Cardiac muscle cell (in vitro differentiated cells and primary cell): ENCODE measurements at places on chromosomes 7 and 10.

DNA sequence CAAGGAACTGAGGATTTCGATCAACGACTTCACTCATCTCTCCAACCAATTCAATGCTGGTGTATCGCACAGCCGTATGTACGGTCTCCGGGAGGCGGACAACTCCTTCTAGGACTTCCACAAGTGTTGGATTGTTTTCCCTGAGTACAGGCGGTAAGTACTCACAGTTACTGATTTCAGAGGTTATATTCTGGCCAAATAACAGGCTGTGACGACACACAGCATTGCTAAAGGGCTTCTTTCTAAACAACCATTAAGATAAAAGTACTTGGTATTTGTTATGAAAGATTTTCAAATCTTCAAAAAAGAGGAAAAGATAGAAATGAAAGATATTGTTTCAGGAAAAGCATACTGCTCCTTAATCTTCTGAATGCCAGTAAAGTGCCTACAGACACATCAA lies 52.2 kb downstream of the IRF5 start:
- no peak for DNase-seq

- no peak for DNase-seq
Measured at GRCh38 chr10:103663802-103664201, 170.3 kb downstream of the NEURL1 start.

DNA sequence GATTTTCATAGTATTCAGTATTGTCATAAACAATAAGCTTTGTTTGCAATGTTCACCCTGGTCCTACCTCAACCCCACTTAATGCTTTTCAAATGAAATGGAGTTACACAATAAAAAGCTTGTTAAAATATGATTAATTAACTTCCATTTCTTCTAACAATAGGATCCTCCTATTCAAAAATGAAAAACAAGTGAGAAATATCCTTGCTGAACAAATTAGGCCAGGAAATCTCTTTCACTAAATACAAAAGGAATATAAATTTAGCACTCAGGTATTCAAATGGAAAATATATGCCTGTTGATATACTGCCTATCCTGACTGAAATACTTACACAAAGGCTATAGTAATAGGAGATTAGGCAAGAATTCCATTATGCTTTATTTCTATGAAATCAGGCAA lies 323.4 kb upstream of the GRM3 start:
- DNase-seq: no peak

DNA sequence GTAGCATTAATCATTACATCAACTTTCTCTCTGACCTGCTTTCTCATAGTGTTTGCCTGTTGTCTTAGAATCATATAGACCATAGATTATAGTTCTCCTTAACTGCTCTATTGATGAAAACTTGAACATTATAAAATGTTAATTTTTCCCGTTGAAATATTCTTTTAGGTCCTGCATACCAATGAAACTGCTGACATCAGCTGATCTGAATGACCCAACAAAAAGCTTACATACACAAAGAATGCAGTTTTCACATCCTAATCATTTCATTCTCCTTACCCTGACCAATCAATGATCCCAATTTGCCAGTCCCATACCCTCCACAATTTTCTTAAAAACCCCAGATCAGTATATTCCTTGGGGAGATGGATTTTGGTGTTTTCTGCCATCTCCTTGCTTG lies 302.9 kb upstream of the MBL2 start:
- DNase-seq: no peak

DNA sequence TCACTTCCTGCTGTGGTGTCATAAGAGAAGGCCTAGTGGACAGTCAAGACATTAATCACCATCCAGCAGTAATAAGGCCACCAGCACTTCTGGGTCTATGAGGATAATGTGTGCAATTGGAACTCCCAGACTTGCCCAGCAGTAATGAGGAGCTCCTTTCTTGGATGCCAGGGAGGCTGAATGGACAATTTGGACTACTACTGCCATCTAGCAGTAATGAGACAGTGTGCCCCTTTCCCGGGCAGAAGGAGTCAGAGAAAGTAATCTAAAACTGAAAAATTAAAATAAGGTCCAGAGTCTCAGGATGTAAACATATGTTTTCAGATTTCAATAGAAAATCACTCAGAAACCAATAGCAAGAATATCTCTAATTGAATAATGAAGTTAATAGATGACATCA lies 400.4 kb downstream of the CDC14C start:
- DNase-seq: peak; percentile 12

DNA sequence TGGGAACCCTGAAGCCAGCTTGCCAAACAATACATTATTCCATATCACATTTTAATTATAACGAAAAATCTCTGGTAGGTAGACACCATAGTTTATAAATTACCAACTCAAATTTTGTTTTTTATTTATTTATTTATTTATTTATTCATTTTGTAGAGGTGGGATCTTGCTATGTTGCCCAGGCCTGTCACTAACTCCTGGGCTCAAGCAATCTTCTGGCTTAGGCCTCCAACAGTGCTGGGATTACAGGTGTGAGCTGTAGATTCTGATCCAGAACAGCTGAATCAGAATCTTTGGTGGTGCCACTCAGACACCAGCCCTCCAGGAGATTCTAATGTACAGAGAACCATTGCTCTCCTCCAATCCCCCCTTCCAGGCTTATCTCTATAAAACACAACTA lies 1.7 kb downstream of the PON2 start:
- DNase-seq: no peak

GRCh38 chr10:131641231-131641630 lies 259.6 kb upstream of the PPP2R2D start:
- no peak for DNase-seq

DNA sequence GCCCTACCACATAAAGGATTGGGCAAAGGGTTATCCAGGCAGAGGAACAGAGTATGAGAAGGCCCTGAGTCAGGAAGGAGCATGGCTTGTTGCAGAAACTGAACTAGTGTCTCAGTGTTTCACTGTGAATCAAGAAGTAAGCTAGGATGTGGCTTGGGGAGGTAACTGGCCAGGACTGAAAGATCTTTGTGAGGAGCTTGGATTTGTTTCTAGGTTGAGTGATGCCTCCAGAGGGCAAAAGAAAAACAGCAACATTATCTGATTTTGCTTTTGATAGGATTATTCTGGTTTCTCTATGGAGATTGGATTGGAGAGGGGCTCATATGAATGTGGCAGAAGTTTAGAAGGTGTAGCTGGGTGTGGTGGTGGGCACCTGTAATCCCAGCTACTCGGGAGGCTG lies 137.9 kb upstream of the HDAC9 start:
- DNase-seq: peak; percentile 6

- DNase-seq: no peak
Measured at GRCh38 chr10:71077143-71077581, 135.2 kb upstream of the UNC5B start.

DNA sequence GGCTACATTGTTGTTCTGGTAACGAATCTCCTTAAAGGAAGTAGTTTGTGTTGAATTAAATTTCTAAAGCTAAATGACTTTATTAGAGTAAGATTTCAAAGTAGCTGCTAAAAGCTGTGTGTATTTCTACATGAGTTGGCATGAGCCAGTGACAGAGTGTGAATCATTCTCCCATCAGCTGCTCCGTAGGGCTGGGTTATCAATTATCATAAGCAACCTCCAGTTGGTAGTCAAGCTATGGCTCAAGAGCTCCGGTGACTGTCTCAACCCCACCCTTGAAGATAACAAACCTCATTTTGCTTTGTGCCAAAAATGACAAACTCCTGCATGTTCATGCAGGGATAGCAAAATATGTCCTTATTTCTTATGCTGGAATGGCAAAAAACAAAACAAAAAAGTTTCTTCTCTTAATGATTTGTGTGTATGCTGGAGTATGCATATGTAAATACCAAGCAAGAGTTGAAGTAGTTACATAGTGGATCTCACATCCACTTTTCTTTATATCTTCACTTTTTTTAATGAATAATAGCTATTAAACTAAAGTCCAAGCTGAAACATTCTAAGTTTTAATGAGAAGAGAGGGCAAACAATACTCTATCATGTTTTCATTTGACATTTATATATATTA lies 249.4 kb downstream of the CACNA2D1 start:
- peak; percentile 54 for DNase-seq

DNA sequence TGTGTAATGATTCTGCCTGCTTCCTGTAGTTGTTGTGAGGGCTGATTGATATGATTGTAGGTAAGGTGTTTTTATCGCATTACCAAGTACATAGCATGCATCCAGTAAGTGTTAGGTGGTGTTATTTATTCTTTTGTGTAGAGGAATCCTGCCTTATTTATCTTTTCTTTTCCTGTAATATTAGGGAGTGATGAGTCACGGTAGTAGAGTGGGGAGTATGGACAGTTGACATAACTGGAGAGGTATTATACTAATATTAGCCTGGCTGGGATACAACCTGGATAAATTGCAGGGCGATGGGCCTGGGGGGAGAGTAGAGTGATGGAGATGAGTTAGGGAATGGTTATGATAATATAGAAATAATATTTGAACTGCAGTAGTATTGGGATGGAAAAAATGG lies 9.8 kb downstream of the SDK1 start:
- no peak for DNase-seq

DNA sequence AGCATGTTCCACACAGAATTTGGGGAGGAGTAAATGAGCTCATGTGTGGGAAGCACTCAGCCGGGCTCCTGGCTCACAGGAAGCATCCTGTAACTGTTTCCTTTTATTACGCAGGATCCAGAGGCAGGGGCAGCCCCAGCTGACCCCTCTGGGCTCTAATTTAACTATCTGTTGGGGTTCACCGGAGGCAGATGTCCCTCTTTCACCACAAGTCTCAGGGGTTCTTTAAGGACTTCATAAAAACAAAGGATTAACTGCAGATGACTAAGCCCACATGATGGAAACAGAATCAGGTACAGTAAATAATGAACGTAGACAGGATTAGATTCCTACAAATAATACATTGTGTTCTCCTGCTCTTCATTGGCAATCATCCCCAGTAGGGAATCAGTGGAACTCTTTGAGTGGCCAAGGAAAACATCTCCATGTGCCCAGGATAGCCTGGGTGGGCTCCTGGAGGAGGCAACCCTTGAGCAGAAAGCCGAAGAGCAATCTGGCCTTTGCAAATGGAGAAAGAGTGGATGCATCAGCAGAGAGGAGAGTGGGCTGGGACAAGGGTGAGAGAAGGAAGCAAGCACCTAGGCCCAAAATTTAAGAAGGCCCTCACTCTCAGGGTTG lies 24.6 kb downstream of the TBXAS1 start:
- peak; percentile 85 for DNase-seq

- DNase-seq: no peak
Measured at GRCh38 chr10:103745341-103746247, 109.8 kb downstream of the SH3PXD2A start.

- peak; percentile 6 for DNase-seq
Measured at GRCh38 chr10:43172645-43173044, 34.4 kb downstream of the CSGALNACT2 start.

GRCh38 chr10:14573666-14574261 lies 200.9 kb downstream of the FAM107B start:
- DNase-seq: peak; percentile 38

GRCh38 chr10:103204353-103205255 lies 11.5 kb upstream of the NT5C2 start:
- no peak for DNase-seq

DNA sequence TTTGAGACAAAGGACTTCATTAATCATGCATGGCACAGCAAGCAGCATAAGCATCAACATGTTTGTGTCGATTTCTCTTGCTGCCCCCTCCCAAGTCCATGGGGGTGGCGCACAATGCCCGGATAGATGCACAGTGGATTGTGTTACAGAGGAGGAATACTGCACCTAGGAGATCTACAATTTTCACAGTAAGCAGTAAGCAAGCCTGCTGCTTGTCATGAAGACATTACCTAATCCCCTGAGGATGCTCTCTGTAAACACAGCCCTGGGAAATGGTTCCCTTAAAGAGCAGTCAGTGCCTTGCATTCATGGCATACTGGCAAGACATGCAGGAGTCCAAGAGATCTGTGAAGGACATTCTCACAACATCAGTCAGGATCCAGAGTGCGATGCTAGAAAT lies 137.7 kb downstream of the ETV1 start:
- no peak for DNase-seq

DNA sequence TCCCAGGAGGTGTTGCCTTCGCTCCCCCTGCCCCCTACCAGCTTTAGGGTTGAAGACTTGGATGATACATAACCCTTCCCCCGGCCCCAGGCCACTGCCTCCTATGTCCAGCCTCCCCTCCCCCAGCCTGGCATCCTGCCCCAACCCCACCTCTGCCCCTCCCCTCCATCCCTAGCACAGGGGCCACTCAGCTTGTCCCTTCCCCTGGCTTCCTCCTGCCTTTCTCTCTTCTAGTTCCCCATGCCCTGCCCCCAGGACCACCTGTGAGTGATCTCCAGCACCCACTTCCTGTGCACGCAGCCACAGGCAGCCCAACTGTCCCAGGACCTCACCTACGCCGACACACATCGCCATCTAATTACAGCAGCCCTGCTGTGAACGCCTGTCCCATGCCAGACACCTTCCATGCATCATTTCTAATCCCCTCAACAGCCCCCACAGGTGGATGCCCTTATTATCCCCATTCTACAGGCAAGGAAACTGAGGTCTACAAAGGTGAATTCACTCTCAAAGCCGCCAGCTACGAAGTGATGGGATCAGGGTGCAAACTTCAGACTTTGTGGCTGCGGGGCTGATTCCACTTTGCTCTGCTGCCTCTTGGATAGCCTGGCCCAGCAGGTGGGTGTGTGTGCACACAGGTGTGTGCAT lies 82.4 kb upstream of the CHST15 start:
- DNase-seq: no peak

- DNase-seq: peak; percentile 79
Measured at GRCh38 chr7:73892003-73892999, 31.3 kb downstream of the TMEM270 start.

- DNase-seq: no peak
Measured at GRCh38 chr7:104955276-104955675, 58.7 kb upstream of the KMT2E start.

- no peak for DNase-seq
Measured at GRCh38 chr7:48428091-48428684, 256.9 kb downstream of the ABCA13 start.

DNA sequence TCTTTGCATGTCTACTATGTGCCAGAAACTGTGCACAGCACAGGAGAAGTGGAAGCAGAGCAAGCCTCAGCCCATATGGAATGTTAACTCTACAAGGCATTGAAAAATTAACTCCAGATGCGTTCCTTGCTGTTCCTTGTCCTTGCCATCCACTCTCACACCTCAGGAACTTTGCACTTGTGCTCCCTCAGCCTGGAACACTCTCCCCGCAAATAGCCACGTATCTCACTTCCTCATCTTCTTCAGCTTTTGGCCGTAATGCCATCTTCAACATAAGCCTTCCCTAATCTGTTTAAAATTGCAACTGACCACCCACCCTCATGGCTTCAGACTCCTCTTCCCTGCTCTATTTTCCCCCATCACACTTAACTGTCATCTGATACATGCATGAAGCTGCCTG lies 83.2 kb upstream of the CAPZA2 start:
- no peak for DNase-seq

GRCh38 chr7:107026166-107026565 lies 18.3 kb upstream of the PRKAR2B start:
- DNase-seq: no peak

DNA sequence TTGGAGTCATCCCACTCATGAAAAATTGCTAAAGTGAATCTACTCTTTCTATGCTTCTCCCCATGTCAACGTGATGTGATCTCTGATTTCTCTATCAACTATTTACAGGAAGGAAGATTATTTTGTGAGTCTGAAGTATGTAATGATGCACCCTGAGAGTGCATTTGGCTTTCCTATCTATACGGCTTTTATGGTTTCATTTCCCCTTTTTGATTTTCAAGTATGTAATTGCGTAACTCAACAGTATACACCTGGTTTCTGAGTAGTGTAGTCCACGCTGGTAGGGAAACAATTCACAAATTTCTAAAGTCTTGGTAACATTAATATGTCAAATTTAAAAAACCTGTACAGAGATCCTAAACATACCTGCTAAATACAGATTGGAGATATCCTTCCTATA lies 194.7 kb upstream of the SEMA3A start:
- DNase-seq: no peak

- DNase-seq: no peak
Measured at GRCh38 chr10:8417631-8418030, 363.1 kb downstream of the GATA3 start.
